ENCODE measurements at places on chromosomes 4 and X. TPM values are rescaled to one million over a fixed set of nuclear protein-coding genes. Genes with fewer than 3 reads are reported as not detected.

IL2RG gene
- total RNA-seq, result 351 TPM

AFP gene
- total RNA-seq, result not detected

RAP2C gene
- total RNA-seq, result 27.4 TPM

CCNA2 gene
- 131 TPM for total RNA-seq

IDS gene
- 47.2 TPM for total RNA-seq

TCEAL5 gene
- total RNA-seq, result not detected

SSX1 gene
- not detected for total RNA-seq

CENPVL1 gene
- not detected for total RNA-seq

C4orf54 gene
- not detected for total RNA-seq

PITX2 gene
- total RNA-seq, result not detected

TRPC3 gene
- total RNA-seq, result 0.50 TPM

ARMCX4 gene
- 1.5 TPM for total RNA-seq
